Cardiac septum (tissue), 1 donor: ENCODE measurements at places on chromosomes 7 and 10.

- no peak for DNase-seq
Measured at GRCh38 chr7:150370612-150371071, 2.0 kb downstream of the REPIN1 start.

DNA sequence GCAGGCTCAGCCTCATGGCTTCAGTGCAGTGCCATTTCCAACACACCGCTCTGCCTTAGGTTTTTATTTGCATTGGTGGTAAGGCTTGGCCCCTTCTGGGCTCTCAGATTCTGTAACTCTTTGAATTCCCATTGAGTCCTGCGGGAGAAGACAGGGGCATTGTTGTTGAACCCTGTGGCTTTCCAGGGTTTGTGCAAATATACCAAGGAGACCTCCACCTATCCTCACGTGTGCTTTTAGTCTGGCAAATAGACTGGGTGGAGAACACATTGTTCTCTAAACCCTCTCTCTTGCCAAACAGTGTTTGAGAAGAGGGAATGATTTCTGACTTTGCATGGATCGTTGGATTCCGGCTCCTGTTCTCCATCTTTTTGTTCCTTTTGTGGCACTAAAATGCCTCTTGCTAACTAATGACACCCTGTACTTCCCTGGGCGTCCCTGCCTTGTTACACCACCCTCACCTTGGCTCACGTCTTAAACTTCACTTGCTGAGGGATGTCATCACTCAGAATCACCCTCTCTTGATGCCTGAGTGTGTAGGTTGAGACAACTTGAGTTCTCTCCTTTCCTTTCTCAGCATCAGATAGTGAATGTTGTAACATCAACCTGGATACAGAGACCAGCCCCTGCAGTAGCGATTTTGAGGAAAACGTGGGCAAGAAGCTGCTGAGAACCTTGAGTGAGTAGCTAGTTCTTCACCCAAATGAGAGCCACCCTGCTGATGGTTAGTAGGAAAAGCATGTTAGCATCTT lies 40.5 kb downstream of the GOT1 start:
- DNase-seq = no peak

- DNase-seq = no peak
Measured at GRCh38 chr10:126787201-126787600, 116.7 kb upstream of the C10orf90 start.

DNA sequence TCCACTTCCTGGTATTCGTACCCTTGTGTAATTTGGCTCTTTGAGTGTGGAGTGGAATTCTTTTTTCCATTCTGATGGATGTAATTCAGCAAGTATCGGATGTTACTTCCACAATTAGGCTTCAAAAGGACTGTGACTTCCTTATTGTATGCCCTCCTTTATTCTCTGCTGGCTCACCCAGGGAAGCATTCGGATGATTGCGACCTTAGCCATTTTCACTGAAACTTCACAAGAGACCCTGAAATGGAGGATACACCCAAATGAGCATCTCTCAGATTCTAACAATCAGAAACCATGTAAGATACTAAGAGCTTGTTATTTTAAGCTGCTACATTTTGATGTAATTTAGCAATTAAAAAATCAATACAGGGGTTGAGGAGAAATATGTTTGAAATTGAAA lies 493.1 kb downstream of the DNAJB9 start:
- no peak for DNase-seq

DNA sequence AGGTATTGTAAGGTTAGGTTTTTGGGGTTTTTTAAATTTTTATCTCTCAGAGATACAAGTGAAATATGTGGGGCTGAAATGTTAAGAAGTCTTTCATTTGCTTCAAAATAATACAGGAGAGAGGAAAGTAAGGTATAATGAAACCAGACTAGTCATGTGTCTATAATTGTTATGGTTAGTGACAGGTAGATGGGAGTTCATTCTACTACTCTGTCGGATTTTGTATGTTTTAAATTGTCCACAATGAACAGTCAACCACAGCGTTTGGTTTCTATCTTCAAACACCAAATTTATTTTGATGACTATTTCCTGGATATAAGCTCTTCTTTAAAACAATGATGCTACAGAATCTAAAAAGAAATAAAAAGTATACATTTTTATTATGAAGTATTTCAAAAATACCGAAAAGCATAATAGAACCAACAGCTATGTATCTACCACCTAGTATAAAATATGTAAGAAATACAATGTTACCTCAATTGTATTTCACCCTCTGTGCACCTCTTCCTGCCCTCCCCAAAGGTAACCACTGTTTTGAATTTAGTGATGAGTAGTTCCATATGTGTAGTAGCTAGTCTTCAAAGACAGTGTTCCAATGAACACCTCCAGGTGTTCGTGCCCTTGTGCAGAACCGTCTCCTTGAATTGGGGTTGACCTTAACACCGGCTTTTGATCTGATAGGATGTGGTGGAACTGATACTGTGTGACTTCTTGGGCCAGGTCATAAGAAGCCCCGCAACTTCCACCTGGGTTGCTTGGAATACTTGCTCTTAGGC lies 74.8 kb upstream of the CDK1 start:
- no peak for DNase-seq

- DNase-seq = no peak
Measured at GRCh38 chr7:84971360-84971759, 215.5 kb downstream of the SEMA3D start.
